ENCODE measurements at places on chromosomes 13 and 19.

GRCh38 chr19:2455851-2456570, 748 bp downstream of the LMNB2 start:
- peak; percentile 64 for DNase-seq

DNA sequence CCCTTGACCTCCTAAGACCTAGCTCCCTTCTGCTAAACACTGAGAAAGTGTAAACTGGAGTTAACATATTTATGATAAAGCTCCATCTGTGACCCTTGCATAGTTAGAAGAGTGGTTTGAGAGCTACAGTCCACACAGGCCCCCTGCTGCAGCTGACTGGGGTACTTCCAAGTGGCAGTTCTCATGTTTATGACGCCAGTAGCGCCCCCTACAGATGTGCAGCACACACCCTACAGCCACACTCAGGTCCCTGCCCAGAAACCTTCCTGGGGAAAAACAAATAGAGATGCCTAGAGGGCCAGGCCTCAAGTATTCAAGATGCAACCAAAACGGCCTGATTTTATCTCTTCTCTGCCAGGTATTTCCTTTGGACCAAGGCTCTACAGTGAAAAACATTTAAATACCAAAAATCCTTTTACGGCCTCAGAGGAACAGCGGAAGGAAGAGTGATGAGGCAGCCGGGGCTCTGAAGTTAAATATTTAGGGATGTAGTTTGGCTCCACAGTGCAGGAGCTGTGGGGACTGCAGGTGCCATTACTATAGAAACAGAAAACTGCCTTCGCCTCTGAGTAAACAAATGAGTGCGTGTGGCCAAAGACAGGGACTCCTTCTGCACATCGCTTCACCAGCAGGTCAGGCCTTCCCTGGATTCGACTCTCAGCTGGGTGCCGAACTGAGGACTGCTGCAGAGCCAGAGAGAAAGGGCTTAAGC, 553.1 kb downstream of the EFNB2 start:
- DNase-seq = no peak

GRCh38 chr19:42184401-42184861, 33.0 kb downstream of the DEDD2 start:
- peak; percentile 87 for DNase-seq

DNA sequence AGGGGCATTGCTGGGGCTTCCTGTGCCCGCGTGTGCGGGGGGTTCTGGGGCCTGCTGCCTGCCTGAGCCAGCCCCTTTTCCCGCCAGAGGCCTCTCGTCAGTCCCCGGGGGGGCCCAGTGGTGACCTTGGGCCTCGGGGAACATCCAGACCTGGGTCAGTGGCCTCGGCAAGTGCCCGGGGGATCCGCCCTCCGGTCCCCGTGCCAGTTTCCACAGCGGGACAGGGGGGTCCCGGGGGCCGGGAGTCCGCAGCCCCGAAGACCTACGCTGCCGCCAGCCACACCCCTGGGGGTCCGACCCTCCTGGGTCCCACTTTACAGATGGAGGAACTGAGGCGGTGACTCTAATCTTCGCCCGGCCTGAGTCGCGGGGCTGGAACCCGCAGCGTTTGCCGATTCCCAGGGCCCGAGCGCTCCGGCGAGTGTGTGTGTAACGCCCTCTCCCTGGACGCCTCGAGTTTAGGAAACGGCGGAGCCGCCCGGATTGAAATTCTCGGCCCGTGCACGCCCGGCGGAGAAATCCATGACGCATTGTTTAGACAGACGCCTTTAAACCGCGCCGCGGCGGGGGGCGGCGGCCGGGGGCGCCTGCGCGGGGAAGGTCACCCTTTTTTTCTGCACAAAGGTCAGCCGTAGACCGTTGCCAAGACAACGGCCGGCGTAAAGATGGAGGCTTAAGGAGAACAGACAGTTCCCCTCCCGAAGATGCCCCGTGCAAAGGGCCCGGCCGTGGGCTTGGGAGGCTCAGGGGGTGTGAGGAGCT, 39.3 kb downstream of the EFNA2 start:
- DNase-seq = peak; percentile 41

- no peak for DNase-seq
Observed at GRCh38 chr13:103812971-103813370, 746.8 kb upstream of the SLC10A2 start.

DNA sequence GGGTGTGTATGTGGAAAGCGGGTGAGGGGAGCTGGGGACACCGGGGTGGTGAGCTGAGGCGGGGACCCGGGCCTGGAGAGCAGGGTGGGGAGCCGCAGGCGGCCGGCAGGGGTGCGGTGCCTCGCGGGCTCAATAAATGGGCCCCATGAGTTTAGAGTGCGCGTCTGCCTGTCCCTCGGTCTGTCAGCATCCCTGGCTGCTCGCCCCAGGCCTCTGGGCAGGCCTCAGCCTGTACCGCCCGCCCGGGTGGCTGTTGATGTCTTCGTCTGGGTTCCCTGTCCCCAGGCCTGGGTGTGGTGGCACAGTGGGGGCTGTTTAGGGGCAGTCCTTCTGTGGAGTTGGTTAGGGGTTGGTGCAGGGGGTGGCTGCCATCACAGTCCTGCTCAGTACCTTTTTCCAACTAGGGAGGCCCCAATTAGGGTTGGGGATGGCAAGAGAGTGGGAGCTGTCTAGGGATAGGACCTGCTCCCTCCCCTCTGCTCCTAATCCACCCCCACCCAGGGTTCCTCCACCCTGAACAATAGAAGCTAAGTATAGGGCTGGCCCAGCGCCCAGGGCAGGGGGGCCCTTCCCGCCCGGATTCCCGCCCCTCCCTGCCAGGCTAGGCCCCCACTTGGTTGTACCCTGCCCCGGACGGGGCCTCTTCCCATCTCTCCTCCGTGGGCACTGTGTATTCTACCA, 12.2 kb downstream of the CIC start:
- DNase-seq = peak; percentile 77

- no peak for DNase-seq
Observed at GRCh38 chr13:49607761-49608160, 20.5 kb upstream of the ARL11 start.

GRCh38 chr13:64791373-64791772, 2438.8 kb downstream of the PCDH9 start:
- DNase-seq = no peak

GRCh38 chr13:50396001-50396400, 380.8 kb downstream of the KCNRG start:
- DNase-seq = no peak

DNA sequence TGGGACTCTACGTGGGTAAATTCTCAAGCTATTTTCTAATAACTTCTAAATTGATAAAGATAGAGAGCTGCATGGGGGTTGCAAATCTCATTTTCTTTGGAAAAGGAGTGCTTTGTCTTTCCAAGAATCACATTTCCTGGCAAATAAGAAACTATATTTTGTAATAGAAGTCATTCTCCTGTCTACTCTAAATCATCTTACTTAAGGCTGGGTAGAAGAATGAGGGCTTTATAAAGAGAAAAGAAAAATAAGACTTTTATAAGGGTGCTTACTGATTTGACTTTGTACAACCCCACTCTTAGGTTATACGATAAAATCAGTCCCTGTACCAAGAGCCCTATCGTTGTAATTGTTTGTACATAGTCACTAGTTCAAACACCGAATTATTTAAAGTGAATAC, 14.9 kb downstream of the ITGBL1 start:
- DNase-seq = no peak

GRCh38 chr19:28196961-28197360, 1016.0 kb downstream of the UQCRFS1 start:
- DNase-seq = no peak

DNA sequence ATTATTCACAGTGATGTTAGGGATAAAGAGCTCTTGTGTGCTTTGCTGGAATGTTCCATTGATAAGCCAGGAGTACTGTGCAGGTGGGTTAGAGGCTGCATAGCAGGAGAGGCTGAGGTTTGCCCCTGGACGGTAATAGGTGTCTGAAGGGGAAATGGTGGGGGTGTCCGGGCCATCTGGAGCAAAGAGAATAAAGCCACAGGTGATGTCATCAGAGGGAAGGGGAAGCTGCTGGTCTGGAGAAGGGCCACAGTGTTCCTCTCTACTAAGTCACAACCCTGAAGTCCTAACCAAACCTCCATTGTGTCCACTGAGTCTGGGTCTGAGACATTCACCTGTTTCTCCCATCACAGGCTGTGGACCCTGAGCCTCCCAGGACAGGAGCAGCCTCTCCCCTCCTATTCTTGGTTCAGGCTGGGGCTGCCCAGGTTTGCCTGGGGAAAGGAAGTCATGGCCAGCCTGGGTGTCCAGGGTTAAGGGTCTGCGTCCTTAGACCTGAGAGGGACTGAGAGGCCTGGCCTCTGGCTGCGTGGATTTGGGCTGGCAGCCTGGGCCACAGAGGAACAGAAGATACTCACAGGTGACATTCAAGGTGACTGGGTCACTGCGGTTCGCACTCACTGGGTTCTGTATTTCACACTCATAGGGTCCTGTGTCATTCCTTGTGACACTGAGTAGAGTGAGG, 6.8 kb downstream of the CEACAM1 start:
- peak; percentile 5 for DNase-seq

- no peak for DNase-seq
Observed at GRCh38 chr13:29005763-29006120, 185.6 kb downstream of the MTUS2 start.

DNA sequence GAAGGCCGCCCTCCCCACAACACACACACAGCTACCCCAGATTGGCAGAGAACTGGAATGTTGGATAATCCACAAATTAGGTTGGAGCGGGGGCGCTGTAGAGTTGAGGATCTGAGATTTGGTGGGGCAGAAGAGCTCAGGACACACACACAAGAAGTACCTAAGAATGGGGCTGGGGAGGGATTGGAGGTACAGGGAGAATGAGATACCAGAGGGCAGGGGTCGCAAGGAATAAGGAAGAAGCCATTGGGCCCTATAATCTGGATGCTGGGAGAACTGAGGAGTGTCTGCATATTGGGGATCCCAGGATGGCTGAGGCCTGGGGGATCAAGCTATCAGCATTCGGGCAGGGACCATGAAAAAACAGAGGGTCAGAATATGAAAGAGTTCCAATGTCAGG, 11.5 kb downstream of the SYT3 start:
- DNase-seq = no peak

- no peak for DNase-seq
Observed at GRCh38 chr13:39201180-39201579, 162.9 kb downstream of the NHLRC3 start.

DNA sequence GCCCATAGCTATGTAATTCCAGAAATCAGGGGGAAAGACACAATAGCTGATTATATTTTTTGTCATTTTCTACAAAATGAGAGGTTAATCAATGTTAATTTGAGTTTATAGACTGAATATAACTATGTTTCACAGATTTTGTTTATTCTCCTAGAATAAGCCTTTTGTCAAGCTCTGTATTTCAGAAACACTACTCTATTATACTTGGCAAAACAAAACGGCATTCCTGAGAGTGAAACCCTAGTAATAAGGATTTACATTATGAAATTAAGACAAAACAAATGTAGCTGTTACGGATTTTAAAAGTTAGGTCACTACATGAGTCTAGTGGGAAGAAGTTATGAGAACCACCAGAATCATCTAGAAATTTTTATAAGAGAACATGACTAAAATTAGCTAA, 334.2 kb downstream of the KLF12 start:
- no peak for DNase-seq

GRCh38 chr19:39828654-39829032, 5.3 kb downstream of the DYRK1B start:
- no peak for DNase-seq

DNA sequence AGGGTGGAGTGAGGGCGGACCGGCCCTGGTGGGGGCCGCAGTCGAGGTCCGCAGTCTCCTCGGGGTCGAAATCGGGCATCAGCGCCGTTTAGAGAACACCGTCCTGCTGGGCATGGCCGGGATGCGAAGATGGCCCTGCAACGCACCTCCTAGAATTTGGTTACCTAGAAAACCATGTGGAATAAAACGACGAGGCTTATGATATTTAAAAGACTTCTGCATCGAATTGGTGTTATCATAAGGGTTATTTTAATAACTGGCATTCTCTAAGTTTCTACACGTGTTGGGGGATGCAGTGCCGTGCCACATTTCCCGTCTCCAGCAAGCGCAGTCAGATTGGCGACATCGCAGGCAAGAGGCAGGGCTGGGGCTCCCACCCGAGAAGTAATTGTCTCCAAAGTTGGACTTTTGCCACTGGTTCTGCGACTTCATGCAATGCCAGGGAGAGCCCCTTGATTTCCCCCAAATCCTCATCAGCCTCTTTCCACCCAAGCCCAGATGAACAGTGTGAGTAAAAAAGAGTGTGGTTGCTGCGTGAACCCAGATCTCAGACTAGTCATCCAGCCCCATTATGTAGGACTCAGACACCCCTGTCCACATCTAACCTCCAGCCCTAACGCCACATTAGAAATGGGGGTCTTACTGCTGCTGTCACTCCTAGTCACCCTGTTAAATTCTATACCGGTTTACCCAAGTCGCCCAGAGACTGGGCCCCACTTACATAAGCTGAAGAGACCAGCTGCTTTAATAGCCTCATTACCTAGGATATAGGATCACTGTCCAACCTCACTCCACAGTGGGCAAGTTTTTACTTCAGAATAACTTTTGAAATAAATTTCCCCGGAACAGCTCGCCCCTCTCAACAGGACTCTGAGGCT, 571 bp upstream of the DHRS12 start:
- DNase-seq = no peak
